ENCODE measurements at places on chromosomes 5 and 9.

DNA sequence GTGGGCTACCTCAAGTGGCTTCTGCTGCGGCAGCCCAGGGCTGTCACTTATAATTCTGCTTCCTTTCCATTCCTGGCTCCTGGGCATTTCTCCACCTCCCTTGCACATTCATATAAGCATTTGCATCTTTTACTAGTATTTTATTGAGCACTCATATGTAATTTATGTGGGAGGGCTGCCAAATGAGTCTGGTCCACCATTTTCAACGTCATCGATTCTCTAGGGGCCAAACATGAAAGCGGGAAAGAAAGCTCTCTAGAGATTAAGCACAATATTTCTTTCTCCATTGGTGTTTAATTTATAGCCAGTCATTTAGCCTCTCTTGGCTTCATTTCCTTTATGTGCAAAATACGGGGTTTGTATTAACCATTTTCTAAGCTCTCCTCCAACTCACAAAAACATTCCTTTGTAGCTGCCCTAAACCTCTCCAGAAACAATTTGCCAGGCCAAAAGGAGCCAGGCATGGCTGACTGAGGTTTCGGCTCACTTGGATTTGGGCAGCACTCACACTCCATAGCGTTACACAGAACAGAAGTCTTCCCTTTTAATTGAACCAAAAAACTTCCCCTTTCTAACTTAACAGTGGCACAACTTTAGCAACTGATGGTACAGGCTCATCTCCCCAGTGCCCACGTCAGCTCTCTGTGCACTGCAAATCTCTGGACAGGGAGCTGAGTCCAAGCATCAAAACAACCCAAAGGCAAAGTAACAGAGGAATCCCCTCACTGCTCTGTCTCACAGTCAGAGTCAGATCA is 183.5 kb downstream of the ROR2 start:
- DNase-seq = no peak

DNA sequence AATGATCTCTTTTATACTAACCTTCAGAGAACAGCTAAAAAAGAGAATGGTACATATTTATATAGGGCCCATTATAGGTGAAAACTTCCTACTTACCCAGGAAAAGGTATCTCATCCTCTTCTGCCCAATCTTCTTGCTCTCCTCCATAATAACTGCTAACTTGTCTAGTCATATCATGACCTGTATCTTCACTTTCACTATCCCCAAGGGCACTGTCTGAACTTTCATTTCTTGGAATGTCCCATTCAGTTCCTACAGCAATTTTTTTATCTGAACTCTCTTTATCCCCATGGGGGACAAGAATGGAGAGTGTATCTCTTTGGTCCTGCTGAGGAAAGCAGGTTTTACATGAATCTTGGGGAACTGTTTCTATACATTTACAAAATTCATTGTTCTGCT is 36.4 kb upstream of the RAPGEF6 start:
- no peak for DNase-seq

DNA sequence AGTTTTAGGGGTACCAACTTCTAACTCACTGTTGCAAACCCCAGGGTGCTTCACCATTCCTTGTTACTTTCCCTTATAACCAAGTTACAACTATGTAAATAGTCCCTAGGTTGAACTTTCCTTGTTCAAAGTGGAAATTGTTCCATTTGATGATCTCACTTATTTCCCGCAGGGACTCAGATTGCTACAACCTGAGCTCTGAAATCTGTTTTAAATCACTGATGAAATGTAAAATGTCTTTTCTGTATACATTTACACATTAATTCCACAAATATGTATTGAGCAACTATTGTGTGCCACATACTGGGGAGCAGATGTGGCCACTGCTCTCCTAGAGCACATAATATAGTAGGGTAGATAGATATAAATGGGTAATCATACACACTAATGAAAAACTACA is 69.1 kb upstream of the TARS1 start:
- DNase-seq = no peak

GRCh38 chr5:29054694-29055093 is 2016.3 kb upstream of the CDH9 start:
- no peak for DNase-seq

- DNase-seq = no peak
Measured at GRCh38 chr9:129814432-129815223, 9.3 kb downstream of the TOR1A start.

GRCh38 chr5:75055727-75056144 is 3.4 kb upstream of the GCNT4 start:
- no peak for DNase-seq

GRCh38 chr9:132894346-132894745 is 15.6 kb downstream of the SPACA9 start:
- DNase-seq = no peak

DNA sequence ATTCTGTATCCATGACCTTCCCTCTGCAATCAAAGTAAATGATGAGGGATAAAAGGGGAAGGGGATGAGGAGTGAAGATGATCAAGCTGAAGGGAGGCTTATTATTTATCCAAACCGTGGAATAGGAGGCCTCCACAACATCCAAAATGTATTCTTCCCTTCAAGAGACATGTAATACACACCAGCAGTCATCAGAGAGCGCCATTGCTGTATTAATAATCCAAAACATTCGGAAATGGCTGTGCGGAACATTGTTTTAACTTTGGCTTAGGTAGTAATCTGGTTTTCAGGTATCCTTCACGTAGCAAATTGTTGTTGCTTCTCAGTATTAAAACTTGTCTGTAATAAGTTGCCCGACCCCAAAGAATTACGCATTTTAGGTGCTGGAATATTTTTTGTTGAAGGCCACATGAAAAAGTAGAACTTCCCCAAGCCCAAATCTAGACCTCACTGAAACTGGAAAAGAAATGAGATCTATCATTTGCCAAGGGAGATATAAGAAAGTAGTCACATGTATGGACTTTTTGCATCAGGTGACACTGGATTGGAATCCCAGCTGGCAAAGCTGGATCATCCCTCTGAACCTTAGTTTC is 2.6 kb upstream of the BOD1 start:
- DNase-seq = peak; percentile 76

GRCh38 chr5:176722757-176723156 is 75.5 kb downstream of the TSPAN17 start:
- DNase-seq = no peak

GRCh38 chr5:58133631-58134296 is 326.1 kb downstream of the PLK2 start:
- no peak for DNase-seq

GRCh38 chr5:178323961-178324360 is 91.4 kb upstream of the PHYKPL start:
- no peak for DNase-seq

DNA sequence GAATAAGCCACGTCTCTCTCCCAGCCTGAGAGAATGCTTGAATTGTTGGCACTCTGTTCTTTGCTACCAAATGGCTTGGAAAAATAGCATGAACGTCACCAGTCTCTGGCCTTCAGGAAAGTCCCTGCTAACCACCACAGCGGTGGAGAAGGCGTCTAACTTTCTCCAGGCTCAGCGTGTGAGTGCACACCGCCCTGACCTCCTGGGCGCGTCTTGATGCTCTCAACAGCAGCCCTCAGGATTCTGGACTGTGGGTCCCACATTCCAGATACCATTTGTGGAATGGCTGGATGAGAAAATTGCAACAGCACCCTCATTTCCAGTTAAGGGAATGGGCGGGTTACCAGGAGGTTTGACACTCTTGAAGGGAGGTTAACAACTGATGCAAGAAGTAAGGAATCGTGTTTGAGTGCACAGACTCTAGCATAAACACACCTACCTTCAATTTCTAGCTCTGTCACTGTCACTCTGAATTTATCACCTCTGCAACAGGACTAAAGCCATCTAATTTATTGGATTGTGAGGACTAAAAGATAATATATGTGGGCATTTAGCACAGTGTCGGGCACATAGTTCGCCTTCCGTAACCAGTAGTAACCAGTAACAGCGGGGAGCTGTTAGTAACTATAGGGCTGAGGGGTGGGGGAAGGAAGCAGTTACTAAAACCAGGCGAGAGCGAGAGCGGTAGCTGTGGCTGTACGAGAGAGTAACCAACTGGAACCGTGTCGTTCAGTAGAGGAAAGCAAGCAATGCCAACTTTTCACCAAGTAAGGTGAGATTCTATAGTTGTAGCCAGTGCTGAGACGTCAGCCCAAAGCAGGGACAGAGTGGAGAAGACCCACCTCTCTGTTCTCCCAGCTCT is 807 bp upstream of the PLGRKT start:
- no peak for DNase-seq

DNA sequence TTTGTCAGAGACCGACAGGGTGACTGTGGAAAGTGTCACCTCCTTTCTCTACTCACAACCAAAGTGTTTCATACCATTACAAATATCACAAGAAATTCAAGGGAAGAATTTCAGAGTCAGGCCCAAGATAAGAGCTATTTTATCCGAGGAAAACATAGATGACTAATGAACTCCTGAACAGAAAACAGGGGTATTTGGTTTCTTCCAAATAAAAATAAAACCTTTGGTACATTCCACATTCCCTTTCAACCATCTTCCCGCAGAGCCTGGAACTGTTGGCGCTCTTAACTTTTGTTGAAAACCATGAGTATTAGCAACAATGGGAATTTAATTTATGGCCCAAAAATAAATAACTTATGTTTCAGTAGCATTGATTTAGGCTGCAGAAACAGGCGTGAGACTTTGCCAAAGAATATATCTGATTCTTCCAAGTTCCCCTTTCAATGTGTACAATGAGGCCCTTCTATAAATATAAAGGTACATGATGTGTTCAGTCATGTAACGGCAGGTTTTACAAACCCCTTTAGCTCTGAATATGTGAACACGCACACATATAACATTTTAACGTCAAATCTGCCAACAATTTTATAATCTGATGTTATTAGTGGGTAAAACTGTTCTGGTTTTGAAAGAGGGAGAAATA is 69.5 kb downstream of the RETREG1 start:
- no peak for DNase-seq

DNA sequence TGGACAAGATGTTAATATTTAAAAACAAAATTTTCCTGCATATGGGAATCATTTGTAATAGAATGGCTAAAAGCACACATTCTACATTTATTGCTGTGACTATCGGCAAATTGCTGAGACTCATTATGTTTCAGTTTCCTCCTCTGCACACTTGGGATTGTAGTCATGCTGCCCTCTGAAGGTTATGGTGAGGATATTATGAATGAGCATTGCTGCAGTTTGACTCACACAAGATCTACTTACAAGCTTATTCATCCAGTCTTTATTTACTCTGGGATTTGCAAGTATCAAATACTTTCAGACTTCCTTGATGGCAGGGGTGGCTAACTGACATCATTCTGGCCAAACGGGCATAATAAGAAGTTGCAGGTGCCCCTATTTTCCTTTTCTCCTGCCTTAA is 9.5 kb upstream of the NFIL3 start:
- DNase-seq = peak; percentile 91

- no peak for DNase-seq
Measured at GRCh38 chr9:98228392-98229089, 26.9 kb downstream of the TBC1D2 start.

DNA sequence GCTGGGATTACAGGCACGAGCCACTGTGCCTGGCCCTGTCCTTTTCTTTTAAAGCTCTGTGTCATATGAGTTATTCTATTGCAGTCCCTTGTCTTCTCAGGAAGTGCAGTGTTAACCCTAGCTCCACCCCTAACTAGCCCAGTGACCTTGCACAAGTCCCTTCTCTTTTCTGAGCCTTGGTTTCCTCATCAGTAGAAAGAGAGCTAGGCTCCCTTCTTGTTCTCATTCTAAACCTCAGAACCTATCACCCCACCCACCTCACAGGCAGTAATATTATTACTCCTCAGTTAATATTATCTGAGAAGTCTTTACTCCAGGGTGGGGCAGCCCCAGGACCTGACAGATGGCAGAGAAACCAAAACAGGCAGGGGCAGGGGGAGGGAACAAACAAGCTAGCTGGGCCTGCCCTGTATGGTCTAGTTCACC is 7.2 kb downstream of the CYFIP2 start:
- DNase-seq = no peak

- DNase-seq = no peak
Measured at GRCh38 chr5:139668924-139669661, 20.9 kb downstream of the CXXC5 start.

DNA sequence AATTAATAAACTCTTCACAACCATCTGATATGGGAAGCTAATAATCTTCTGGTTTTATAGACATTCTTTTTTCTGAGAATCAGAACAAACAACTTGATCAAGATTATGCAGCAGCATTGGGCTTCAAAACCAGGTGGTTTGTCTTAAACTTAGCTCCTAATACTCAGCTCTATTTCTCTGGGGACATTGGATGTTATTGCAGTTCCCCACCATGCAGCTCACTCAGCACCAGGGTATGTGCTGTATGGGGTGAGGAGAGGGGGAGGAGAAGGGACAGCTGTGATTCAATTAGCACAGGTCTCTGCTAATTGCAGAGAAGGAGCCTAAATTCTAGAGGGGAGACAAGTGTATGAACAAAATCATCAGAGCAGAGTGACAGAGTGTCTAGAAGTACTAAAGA is 210.7 kb upstream of the TNC start:
- no peak for DNase-seq

- DNase-seq = peak; percentile 12
Measured at GRCh38 chr9:32839013-32839885, 55.9 kb downstream of the TMEM215 start.

GRCh38 chr9:94176608-94177007 is 82.5 kb upstream of the ZNF169 start:
- DNase-seq = no peak

GRCh38 chr5:73183481-73183891 is 10.5 kb downstream of the TMEM174 start:
- DNase-seq = no peak

DNA sequence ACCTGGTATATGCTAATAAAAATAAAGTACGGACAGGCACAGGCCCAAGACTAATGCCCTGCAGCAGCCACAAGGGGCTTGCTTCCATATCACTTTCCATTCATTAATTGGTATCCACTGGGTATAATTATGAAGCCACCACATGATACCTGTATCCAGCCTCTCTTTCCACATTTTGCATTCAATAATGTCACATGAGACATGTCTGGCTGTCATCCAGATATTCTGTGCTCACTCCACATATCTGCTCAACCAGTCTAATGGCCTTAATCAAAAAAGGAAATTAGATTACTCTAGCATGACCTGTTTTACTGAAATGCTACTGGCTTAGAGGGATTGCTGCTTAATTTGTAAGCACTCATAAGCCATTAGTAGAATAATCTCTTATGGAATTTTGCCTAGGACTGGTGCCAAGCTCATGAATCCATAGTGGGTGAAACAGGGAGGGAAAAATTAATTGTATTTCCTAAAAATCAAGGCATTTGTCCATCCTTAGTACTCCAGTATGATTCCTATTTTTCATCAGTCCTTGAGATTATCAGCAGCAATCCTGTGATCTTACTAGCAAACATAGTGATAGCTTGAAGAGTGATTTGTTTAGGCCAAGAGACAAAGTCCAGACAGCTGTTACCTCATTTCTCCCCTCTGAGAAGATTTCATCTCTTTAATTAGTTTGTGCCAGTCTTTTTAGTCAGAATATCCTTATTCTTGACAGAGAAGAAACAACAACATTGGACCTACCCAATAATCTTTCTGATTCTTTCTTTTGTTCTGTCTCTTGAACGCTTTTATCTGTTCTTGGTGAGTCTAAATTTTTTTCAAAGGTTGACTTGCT is 119.2 kb upstream of the ABCA1 start:
- no peak for DNase-seq

Data from A549 (cell line).